Activated naive CD4-positive, alpha-beta T cell (primary cell): ENCODE measurements at places on chromosomes 12 and 14.

DNA sequence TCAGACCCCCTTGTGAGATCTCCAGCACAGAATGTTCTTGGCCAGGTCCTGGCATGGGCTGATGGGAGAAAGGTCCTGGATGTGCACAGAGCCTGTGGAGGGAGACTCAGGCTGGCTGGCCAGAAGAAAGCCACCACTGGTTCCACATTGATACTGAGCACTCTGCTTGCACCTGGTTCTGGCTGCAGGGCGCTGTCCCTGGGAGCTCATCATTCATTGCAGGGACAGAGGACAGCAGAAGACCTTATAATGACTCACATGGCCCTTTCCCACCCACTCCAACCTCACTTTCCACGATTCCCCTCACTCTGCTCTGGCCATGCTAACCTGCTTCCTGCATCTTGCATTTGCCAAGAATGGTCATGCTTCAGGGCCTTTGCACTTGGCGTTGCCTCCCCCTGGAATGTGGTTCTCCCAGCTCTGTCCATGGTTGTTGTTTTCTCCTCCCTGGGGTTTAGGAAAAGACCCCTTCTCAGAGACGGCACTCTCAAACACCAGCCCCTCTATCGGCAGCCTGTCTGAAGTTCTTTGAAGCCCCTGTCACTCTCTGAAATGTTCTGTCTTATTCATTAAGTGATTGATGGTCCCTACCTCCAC, 10.3 kb downstream of the KRT7 start:
- no peak for DNase-seq

- DNase-seq = no peak
These were observed 34.1 kb downstream of the ZNF664 start for GRCh38 chr12:124006846-124007713.

DNA sequence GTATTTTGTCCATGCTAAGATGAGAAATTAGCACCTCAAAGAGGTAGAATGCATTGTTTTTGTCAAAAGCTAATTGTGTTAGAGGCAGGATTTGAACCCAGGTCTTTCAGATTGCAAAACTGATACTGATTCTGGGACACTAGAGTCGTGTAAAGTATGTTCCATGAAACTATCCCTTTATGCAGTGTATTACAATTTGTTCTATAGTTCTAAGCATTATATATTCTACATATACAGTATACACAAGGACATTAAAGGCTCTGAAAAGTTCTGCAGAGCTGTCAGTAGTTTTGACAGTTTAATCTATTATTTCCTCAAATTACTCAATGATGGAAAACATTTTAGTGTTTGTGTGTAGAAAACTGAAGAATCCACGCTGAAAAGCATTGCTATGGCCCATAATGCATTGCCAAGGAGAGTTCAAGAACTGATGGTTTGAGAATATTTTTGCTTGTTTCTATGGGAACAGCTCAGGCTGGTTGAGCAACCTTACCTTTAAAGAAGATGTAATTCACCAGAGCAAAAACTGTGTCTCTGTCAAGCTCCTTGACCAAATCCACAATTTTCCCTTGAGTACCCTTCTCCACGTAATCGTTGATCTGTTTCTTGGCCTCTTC, 6.2 kb downstream of the SERPINA1 start:
- no peak for DNase-seq

GRCh38 chr12:22332202-22332601, 2.3 kb downstream of the ST8SIA1 start:
- no peak for DNase-seq

DNA sequence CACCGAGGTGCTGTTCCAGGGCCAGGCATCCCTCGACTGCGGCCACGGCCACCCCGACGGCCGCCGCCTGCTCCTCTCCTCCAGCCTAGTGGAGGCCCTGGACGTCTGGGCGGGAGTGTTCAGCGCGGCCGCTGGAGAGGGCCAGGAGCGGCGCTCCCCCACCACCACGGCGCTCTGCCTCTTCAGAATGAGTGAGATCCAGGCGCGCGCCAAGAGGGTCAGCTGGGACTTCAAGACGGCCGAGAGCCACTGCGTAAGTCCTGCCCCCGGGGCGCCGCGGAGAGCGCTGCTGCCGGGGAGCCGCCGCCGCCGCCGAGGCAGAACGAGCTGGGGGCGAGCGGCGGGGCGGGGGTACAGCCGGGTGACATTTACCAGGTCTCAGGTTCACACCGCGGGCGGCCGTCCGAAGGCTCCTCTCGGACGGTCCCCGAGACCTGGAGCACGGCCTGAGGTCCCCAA, 1.4 kb downstream of the PLXNC1 start:
- DNase-seq = peak; percentile 18

GRCh38 chr14:73833530-73834260, 17.9 kb upstream of the PTGR2 start:
- no peak for DNase-seq

GRCh38 chr12:91577586-91578539, 395.2 kb upstream of the DCN start:
- no peak for DNase-seq

DNA sequence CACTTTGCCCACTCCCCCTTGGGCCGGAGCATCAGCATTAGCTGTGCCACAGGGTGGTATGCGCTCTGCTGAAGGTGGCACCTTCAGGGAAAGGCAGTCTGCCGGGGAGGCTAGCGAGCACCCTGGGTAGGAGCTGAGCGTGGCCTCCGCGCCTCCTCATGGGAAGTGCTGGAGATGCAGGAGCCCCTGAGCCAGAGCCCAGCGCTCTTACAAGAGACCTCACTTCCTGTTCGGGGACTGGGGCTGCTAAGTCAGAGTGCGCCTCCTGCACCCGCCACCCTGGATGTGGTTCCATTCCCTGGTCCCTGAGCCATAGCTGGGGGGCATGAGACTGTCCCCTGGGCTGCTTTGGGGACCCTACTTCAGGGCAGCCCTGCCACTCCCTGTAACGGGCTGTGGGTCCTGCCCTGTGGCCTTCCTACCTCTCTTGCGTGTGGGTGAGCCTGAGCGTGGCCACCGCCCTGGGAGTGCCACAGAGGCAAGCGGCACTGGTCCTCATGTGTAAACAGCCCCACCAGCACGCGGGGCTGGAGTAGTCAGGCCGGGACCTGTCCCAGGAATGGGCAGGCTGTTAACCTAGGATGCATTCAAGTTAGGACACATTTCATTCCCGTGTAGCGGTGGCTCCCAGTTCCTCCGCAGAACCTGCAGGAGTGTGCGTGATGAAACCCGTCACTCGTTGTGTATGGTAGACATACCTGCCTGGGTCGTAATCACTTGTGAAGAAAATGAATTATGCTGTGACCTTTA, 19.4 kb downstream of the COA8 start:
- DNase-seq = no peak

GRCh38 chr12:94898388-94898787, 105.1 kb downstream of the NDUFA12 start:
- no peak for DNase-seq

- no peak for DNase-seq
These were observed 62.2 kb downstream of the IFNG start for GRCh38 chr12:68097386-68097785.

- DNase-seq = no peak
These were observed 46.6 kb downstream of the PDZRN4 start for GRCh38 chr12:41234692-41235091.

- DNase-seq = no peak
These were observed 22.1 kb downstream of the EMP1 start for GRCh38 chr12:13218641-13219040.

DNA sequence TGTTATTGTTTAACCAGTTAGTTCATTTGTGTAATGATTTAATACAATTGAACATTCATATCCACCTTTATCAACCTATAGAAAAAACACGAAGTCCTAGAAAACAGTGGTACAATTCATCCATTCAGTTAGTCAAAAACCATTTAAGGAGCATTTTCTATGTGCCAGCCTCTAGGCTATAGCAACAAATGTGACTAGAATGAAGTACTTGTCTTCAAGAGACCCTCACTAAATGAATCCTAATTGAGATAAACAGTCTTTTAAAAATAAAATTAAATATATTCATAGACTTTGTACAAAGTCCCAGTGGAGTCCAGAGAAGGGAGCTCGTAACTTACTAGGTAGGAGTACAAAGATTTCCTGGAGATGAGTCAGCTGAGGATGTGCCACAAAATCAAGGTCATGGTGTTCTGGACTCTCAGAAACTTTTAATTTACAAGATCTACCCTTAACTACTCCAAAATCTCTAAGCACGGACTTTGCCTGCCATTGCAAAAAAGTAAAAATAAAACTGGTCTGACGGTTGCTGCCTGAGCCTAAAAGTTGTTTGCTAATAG, 430.7 kb upstream of the DCN start:
- DNase-seq = no peak

GRCh38 chr14:34873589-34874385, 1.4 kb downstream of the BAZ1A start:
- peak; percentile 68 for DNase-seq
